ENCODE measurements at places on chromosomes 6 and 20. TPM values are rescaled to one million over a fixed set of nuclear protein-coding genes. Genes with fewer than 3 reads are reported as not detected.

- no peak for DNase-seq
Observed at GRCh38 chr20:5535125-5535756, 215.0 kb upstream of the SHLD1 start.

GRCh38 chr20:17533396-17533795 lies 2.2 kb upstream of the BFSP1 start:
- no peak for DNase-seq

Gene SLC17A4
- polyA plus RNA-seq, result 2.3 TPM

DNA sequence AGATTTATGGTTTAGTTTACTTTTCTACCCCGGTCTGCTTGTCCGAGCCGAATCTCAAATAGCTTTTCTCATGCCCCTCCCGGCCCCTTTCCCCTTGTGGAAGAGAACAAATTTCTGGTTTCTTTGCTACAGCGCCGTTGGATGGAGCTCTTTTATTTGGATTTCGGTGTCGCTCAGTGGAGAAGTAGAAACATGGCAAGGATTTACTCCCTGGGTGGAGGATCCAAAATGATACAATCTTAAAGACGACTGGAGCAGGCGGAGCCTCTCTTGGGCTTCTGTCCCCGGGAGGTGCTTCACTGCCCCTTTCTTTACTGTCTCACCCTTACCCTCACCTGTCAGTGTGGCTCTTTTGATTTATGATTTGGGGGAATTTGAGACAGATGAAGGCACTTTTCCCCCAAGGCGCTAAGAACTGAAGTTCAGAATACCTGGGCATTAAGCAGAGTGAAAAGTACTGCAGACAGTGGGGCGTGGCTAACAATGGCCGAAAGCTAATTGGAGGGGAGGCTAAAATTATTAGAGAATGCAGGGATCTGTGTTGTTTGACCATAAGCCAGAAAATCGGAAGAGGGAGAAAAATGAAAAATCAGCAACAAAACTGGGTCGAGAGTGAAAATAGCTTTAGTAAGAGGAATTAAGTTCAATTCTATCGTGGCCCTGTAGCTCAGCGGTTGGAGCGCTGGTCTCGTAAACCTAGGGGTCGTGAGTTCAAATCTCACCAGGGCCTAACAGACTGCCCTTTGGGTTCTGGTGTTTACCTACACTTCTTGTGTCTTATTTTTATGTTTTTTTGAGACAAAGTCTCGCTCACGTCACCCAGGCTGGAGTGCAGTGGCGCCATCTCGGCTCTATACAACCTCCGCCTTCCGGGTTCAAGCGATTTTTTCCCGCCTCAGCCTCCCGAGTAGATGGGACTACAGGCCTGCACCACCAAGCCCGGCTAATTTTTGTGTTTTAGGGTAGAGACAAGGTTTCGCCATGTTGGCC lies 145.1 kb upstream of the ZNF184 start:
- DNase-seq, result no peak

DNA sequence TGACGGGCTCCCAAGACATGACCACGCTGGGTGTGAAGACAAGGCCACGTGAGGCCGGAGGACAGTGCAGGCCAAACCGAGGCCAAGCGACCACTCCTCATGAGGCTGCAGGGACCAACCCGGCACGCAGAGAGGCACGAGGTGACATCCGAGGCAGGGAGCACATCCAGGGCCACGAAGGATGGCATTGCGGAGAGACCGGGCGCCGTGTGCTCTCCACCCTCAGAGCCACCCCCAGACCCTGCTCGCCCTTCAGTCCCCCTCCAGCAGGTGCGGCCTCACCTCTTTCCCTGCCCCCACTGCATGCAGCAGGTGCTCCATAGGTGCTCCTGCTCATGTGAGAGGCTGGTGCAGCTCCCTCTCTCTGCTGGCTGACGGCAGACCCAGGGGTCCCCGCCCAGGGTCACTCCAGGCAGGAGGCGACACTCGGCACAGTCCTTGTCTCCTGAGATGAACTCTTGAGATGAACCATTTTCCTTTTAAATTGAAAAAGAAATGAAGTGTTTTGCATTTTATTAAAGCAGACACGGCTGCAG lies 33.8 kb upstream of the CHRNA4 start:
- no peak for DNase-seq

- DNase-seq, result no peak
Observed at GRCh38 chr20:44209686-44210405, 725 bp downstream of the OSER1 start.

Gene ABHD16B
- not detected for polyA plus RNA-seq

DNA sequence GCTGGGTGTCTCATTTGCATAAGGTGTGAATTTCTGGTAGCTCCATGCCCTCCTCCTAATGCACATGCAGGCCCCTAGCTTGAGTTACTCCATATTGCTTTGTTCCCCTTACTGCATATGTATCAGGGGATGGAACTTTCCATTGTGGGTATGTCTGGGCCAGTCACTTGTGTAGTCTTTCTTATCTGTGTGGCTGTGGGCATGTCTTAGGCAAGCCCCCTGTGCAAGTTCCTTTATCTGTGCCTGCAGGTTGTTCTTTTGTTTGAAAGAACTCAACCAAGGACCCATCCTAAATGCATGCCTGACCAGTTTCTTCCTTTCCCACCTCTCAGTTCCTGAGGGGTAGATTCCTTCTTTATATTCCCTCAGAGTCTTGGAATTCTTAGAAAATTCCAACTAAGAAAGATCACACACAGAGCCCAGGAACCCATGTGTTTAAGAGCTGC lies 23.6 kb downstream of the MBOAT1 start:
- no peak for DNase-seq

DNA sequence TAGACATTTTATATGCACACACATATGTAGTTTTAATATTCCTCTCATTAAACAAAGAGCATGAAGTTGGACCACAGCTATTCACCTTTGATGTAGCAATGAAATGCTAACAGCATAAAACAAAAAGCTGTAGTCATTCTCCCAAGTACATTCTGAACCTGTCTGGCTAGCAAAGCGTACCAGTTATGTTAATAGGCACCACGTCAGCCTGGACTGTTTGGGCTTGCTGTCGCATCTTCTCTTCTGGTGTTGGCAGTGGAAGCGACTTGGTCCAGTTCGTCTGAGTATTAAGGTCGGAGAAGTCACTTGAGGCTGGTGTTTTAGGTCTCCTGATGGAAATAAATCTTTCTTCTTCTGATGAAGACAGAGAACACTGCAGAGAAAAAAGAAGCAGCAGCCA lies 42.8 kb downstream of the HEBP2 start:
- DNase-seq, result no peak

GRCh38 chr6:133241901-133242636 lies 912 bp downstream of the EYA4 start:
- DNase-seq, result no peak

DNA sequence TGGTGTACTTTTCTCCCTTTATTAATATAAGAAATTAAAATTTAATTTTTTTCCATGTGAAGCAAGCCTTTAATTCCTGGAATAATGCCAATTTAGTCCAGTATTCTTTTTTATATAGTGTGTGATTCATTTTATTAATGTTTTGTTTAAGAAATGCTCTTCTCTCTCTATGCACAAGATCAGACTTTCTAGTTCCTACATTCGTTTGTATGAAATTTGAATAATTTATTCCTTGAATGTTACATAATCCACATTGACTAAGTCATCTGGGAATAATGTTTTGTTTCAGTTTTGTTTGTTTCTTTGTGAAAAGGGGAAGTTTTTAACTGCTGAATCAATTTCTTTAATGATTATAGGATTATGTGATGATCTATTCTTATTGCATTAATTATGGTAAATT lies 181.4 kb upstream of the ID4 start:
- DNase-seq, result no peak

DNA sequence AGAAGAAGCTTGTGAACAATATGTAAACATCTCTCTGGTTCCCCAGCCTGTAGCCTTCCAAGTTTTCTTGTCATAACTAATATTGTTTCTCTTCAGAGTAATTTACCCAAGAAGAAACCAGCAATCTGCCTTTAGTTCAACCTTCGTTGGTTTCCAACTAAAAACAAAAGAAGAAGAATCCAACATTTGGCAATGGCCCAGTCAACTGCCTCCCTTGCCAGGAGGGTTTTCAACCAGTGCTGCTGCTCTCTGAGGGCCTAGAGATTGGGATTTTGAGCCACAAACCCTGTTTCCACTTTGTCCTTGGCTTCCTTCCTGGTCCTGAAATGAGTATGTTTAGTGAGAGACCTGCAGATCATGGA lies 395.8 kb upstream of the CNR1 start:
- no peak for DNase-seq

GRCh38 chr6:156258981-156259380 lies 518.2 kb upstream of the ARID1B start:
- DNase-seq, result no peak

DNA sequence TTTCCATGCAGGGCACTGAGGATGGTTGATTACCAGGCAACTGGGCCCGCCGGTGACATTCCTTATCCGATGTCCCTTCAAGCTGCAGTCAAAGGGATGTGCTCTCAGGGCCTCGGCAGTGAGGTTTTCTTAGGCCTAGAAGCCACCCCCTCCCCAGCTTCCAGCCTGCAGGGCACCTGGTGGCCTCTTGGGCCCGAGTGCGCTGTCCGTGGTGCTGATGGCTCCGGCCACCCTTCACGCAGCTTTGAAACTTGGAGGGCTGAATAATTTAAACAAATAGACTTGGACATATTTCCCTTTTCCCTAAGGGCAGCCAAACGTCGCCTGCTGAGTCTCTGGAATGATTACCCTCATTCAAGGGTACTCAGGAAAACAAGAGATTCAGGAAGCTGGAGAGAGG lies 8.9 kb upstream of the MLN start:
- peak; percentile 63 for DNase-seq

GRCh38 chr6:11333132-11333849 lies 100.8 kb upstream of the NEDD9 start:
- DNase-seq, result no peak

- no peak for DNase-seq
Observed at GRCh38 chr6:42025845-42026243, 24.5 kb upstream of the TAF8 start.

DNA sequence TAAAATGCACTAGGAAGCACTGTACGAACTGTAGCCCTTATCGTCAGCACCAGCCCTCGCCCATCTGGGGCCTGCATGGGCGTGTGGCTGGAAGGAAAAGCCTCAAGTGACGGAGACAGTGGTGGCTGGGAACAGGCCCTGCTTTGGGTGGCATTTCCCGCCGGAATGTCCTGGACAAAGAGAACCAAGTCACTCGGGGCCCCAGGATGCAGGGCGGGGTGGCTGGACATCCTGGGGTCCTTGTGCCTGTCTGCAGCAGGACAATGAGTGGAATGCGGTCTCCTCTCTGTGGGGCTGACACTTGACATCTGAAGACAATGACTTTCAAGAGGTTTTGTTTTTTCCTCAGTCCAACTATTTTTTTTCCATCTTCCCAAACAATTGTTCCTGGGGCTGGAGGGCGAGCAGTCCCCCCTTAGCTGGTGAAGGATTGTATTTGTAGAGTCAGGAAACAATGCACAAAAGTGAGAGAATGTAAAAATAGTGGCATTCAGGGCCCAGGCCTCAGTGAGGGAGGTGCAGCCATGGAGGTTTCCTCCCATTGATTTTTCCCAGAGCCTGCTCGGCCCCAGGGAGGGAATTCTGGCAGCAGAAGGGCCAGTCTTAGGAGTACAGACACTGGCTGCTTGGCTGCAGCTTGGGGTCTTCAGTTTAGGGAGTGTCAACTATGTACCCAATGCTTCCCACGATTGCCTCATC lies 64.4 kb downstream of the PREX1 start:
- DNase-seq, result no peak

Gene CLDN20
- 2.7 TPM for polyA plus RNA-seq

Measured in left renal cortex interstitium (tissue), 4 donors.